ENCODE measurements at places on chromosomes 1 and 21.

DNA sequence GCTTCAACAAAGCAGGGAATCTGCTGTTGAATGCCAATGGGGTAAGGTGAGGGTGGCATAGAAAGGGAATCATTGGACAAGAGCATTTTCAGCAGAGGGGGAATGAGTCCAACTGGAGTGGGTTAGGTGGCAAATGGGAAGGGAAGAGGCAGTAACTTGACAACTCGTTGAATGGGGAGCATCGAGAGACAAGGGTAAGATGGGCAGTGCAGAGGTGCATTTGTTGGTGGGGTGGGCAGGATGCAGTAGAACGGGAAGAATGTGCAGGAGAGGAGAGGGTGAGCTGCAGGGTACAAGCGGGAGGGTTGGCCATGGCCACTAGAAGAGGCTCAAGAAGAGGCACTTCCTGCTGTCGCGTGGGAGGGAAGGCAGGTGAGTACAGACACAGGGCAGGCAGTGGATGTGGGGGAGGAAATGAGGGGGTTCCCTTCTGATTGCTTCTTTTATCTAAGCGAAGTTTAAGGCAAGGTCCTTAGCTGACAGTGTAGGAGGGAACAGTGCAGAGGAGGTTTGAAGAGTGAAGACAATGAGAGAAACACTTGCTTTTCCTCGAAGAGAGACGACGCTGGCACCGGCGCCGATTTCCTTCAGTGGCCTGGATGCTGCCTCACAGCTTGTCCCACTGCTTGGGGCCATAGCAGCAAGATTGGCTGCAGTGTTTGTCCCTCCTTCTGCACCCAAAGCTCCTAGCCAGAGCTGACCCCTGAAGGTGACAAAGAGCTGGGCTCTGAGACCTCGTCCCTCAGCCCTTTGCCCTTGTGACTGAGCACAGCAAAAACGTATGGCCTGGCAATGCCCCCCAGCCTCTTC lies 3.2 kb upstream of the IKBKE start:
- no peak for DNase-seq

- no peak for DNase-seq
These were observed 172.4 kb downstream of the COQ8A start for GRCh38 chr1:227112538-227112937.

DNA sequence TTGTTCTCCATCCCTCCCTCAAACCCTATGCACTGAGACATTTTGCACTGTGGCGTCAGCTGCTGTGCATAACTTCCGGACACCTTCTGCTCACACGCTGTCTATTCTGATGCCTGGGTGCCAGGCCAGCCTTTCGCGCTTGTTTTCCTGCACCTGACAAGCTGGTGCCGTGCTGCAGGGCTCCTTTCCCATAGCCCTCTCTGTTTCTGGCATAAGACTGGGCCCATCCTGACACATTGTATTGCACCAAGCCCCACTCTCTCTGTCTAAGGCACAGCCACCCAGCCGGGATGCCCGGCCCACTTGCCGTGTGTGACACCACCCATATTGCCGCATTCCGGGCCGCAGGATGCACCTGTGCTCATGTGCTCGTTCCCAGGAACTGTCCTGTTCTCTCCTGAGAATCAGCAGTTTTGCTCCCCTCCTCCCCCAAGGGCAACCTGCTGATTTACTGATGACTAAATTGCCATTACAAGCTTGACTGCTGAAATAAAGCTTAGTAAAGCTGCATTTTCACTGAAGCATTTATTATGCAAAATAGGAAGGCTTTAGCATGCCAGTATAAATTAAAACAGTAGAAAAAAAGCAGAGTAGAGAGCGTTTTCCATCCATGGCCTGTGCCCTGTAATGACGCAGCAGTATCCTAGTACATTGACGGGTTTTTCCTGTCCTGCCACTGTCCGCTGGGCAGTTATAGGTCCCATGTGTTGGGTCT lies 88.0 kb downstream of the CD247 start:
- DNase-seq = no peak

DNA sequence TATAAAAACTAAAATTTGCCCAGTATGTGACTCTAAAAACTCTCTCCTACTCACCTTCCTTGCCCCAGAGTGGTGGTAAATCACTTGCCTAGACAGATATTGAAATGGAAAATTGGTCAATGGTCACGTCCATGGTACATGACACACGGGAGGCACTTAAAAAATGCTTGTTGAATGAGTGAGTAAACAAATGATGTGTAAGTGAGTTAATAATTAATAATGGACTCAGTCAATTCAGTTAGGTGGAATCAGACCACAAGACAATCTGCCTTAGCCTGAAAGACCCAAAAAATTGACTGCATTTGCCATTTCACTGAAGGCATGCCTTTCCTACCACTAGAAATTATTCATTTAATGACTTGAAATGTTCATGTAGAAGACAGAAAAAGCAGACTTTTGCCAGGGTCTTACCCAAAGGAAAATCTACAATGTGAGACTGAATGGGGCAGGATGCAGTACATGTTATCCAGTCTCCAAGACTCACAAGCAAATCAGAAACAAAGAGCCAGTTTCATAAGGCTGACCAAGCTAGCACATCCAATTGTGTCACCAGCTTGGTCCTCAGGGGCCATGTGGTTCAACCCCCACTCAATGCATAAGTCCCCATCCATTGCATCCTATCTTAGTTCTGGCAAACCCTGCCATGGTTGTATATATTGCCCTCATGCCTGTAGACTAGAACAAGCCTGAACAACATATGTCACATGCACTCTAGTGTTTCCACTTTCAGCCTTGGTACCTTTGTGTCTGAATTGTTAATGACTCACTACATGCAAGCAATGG lies 73.6 kb downstream of the TBX15 start:
- DNase-seq = no peak

GRCh38 chr1:8945568-8945967 lies at the start of gene CA6:
Gene CA6, plus strand, starts transcription at chr1:8945868. Its CDS starts 19 bp downstream, at chr1:8945887.
- no peak for DNase-seq

GRCh38 chr1:201933840-201934430 lies 12.4 kb downstream of the LMOD1 start:
- no peak for DNase-seq

DNA sequence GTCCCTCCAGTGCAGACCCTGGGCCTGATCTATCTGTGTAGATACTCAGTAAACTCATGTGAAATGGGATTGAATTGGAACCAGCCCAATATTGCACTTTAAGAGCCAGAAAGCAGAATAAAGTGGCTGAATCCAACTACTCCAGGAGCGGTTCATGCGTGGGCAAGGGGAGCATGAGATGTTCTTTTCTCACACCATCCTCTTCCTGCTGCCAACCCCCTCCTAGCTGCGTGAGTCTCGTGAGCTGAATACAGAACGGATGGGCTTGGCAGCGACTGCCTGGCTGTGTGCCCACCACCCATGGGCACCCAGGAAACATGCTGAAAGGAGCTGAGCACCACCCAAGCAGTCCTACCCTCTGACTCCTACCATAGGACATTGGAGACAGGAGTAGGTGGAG lies 128.3 kb downstream of the ELAVL4 start:
- no peak for DNase-seq

DNA sequence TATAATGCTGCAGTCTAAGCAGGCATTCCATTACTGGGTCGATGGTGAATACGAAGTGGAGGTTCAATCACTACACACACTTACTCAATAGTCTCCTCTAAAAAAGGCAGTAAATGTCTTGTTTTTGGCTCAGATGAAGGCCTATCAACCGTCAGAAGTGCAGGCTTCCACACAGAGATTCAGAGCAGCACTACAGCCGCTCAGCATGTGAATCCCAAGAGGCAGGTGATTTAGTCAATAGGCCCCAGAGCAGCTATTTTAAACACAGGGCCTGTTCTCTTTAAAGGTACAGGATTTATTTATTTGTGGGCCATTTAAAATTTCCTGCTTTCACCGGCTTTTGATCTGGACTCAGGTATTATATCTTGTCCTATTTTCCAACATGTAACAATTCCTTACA lies 293.7 kb downstream of the RGS7 start:
- peak; percentile 2 for DNase-seq
